ENCODE measurements at places on chromosomes 12 and 14.

DNA sequence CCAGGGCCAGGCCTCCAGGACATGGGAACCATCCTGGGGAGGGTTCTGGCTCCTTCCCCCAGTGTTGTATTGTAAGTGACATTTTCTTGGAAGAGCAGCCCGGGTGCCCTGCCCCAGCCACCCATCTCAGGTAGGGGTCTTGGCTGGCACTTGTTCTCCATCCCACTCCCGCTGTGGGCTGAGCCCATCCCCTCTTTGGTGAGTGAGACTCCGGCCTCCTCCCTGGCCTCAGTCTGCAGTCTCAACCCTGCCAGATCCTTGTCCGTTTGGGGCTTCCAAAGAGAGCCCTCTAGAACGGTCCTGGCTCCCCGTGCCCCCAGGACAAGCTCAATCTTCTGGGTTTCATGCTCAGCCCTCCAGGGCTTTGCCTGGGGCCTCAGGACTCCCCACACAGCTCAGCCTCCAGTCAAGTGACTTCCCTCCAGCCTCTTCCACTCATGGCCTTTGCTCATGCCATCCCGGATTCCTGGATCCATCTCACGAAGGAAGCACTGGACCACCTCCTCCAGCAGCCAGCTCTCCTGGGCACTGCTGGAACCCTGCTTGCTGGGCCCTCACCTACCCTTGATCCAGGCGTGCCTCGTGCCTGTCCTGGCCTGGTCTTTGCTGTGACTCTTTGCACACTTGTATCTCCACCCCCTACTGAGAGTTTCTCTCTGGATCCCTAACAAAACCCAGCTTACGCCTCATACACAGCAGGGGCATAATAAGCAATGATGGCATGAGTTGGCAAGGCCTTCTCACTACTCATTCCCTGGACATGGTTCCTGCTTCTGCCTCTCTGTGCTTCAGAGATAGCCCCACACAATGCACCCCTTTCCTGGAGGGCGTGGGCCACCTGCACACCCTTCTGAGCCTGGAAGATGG lies 297.4 kb upstream of the RTL1 start:
- no peak for DNase-seq

- DNase-seq, result no peak
These were observed 21.0 kb downstream of the TMEM116 start for GRCh38 chr12:111991946-111992345.

GRCh38 chr14:58707949-58708348 lies 70.2 kb downstream of the DACT1 start:
- no peak for DNase-seq

DNA sequence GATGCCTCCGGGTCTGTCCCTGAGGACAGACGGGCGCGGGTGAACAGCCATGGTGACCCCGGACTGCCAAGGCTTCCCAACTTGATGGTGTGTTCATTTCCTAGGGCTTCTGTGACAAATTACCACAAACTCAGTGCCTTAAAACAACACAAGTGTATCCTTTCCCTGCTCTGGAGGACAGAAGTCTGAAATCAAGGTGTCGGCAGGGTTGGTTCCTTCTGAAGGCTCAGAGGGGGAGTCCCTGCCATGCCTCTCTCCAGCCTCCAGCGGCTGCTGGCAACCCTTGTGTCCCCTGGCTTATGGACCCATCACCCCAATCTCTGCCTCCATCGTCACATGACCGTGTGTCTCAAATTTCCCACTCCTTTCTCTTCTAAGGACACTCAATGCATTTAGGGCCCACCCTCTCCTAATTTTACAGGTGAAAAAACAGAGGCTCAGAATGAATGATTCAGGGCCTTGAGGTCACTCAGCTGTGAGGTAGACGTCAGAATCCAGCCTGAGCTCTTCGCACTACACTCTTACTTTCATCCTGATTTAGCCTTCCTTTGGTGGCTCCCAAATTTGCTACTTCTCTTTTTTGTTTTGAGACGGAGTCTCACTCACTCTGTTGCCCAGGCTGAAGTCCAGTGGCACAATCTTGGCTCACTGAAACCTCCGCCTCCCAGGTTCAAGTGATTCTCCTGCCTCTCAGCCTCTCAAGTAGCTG lies 45.4 kb downstream of the VCPKMT start:
- no peak for DNase-seq

GRCh38 chr12:118357257-118358007 lies 15.3 kb downstream of the TAOK3 start:
- DNase-seq, result peak; percentile 20

- DNase-seq, result no peak
These were observed 56.8 kb downstream of the TMEM132D start for GRCh38 chr12:129847063-129847462.

DNA sequence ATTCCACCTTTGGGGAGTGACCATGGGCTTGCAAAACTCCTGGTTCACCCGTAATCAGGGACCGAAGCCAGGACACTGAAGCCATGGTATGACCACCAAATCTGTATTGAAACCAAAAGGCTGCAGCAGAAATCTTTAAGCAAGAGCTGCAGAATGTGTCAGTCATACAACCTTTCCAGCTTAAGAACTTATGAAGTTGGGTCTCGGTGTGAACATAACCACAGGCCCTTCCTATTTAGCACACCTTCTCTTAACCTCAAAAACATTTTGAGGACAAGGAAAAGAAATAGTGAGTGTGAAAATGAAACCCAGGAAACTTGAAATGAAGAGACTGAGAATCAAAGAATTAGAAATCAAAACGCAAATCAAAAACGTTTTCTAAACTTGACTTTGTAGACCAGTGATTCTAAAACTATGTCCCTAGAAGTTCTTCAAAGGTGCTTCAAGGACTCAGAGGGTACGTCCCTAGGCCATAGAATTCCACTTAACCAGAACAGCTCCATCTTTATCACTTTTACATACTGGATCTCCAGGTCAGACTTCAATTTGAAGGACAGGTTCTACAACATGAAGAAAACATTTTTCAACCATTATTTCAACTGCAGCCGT lies 231.6 kb upstream of the GRIP1 start:
- DNase-seq, result no peak

- DNase-seq, result peak; percentile 46
These were observed 178.7 kb downstream of the PAWR start for GRCh38 chr12:79512068-79512467.

DNA sequence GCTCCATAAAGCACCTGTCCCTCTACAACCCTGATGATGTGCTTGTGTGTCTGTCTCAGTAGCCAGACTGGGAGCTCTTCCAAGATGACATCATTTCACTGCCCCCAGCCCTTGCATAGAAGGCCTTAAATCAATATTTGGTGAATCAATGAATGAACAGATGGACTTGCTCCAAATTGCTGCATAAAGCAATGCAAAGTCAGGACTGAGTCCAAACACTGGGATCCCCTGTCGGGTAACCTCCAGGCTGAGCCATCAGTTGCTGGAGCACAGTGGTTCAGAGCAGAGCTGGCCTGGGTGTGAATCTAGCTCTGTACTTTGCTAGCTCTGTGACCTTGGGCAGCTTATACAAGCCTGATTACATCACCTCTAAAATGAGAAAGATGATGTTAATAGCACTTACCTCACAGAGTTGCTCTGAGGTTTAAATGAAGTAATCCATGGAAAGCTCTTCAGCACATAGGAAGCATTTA lies 120.3 kb upstream of the VASH1 start:
- peak; percentile 87 for DNase-seq

GRCh38 chr12:91989143-91989542 lies 156.5 kb downstream of the BTG1 start:
- no peak for DNase-seq

- no peak for DNase-seq
These were observed 248.7 kb upstream of the PELI2 start for GRCh38 chr14:55869397-55870049.

DNA sequence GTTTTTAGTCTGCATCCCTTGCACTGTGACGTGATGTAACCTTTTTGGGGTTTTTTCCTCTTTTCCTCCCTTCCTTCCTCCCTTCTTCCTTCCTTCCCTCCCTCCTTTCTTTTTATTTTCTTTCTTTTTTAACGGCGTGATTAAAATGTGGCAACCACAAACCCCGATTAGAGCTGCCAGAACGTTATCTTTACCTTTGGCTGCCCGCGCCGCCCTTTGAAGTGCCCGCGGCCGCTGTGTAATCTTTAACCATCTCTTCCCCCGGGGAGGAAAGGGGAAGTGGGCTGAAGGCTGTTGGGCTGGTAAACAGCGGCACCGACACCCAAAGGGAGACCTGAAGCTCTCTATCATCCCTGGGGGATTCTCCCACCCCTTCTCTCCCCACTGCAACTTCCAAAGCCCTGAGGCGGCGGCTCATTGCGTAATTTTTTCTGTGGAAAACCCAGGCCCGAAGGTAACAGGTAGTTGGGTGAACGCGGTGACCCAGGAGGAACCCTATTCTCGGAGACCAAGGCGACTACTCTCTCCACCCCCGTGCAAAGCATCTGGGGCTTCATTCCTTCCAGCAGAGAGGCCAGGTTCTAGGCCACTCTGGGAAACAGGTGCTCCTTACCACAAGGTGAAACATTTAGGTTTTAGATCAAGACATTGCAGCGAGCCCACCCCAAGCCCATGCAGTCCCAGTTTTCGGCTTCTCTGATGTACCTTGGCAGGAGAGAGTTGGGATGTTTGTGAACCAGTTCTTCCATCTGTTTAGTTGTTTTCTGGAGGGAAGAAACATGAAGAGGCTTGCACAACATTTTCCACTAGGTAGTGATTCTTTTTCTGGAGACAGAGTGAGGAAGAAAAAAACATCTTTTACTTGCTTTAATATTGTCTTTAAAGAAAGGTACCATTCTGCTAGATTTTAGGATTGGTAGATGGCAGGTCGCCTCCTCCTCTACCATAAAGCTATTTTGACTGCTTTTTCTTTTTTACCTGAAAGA lies 1.5 kb downstream of the LGR5 start:
- peak; percentile 45 for DNase-seq

GRCh38 chr12:10389904-10390303 lies at the start of gene KLRK1:
Gene KLRK1, minus strand, starts transcription at chr12:10390041. Its CDS starts 1,231 bp downstream, at chr12:10388810.
- no peak for DNase-seq

GRCh38 chr12:119052001-119052400 lies 70.7 kb downstream of the SRRM4 start:
- peak; percentile 24 for DNase-seq

DNA sequence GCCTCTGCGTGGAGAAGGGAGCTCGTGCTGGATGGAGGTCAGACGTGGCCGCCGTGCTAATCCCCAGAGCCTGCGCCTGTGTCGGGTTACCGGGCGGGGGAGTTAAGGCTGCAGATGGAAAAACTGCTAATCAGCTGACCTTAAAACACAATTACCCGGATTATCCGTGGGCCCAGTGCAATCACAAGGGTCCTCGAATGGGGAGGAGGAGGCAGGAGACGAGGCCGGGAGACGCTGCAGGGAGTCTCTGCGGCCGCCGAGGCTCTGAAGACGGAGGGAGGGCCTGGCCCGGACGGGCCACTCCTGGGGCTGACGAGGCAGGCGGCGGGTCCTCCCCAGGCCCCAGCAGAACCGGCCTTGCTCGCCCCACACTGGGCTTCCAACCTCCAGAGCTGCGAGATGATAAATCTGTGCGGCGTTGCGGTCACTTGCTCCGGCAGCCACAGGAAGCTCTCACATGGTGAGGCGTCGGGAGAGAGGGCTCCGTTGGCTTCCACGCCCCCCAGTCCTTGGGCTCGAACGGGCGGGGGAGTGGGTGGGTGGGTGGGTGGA lies 32.9 kb upstream of the FBRSL1 start:
- no peak for DNase-seq

Data from DMS53 (cell line).